ENCODE measurements at places on chromosomes 5 and 9. TPM values are rescaled to one million over a fixed set of nuclear protein-coding genes. Genes with fewer than 3 reads are reported as not detected.

- DNase-seq, result no peak
Measured at GRCh38 chr5:72938206-72938605, 17.6 kb upstream of the FCHO2 start.

ECM2 gene
- polyA plus RNA-seq, result 1.9 TPM

PCDHGA9 gene
- polyA plus RNA-seq, result 1.2 TPM

GGTA1 gene
- polyA plus RNA-seq, result not detected

- DNase-seq, result no peak
Measured at GRCh38 chr5:32325062-32325461, 12.3 kb upstream of the MTMR12 start.

DNA sequence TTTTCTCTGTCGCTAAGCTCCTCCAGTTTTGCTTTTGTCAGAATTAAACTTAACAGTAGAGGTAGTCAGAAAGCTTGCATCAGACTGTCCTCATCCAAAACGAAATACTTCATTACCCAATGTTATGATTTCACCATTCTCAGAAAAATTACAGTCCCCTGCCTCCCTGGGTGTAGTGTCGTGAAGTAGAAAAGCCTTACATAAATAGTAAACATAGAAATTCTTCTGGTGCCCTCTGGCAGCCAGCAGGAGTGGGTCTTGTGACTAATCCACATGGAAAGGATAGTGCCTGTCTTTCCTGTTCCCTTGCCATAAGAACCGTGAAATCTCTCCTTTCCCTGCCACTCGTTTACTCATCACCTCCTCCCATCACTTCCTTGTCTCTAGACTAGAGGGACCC, 230.6 kb downstream of the GNA14 start:
- peak; percentile 55 for DNase-seq

- DNase-seq, result no peak
Measured at GRCh38 chr5:107772418-107773310, 101.9 kb upstream of the EFNA5 start.

EIF4EBP3 gene
- 7.9 TPM for polyA plus RNA-seq

BASP1 gene
- 71.9 TPM for polyA plus RNA-seq

- no peak for DNase-seq
Measured at GRCh38 chr9:93132946-93133680, 938 bp downstream of the NINJ1 start.

DNA sequence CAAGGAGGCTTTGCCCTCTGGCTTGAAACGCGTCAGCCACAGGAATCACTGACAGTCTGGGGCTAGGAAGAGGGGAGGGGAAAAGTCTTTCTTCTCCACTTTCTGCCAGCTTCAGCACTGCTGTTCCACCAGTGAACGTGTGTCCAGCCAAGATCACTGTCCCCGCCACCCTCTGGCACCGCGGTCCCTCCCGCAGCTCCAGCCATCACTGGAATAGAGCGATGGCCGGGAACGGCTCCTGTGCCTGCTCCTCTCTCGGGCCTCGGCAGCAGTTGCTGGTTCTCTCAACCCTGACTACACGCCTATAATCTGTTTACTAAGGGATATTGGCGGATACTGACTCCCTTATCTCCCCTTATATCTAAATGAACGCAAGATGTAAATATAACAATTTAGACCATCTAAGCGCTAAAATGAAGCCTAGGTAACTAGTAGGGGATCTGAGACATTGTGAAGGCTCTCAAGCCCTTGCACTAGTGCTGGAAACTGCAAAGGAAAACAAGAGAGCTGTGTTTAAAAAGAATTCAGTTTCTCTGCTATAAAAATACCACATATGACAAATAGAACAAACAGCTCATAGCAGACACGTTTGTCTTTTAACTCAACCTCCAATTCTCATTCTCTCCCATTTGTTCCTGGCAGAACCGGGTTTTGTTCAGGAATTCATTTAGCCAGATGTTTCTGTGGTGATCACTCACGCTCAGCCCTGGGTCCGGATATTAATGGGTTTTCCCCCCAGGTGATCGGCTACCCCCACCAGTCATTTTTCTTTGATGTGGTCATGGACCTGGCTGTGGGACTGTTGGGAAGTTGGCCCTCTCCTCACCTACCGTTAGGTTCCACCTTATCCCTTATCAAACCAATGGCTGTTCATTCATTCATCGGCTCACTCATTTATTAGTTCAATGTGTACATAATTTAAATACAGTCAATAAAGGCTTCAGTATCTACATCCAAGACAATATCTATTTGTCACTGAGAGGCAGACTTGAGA, 149.8 kb downstream of the MED10 start:
- no peak for DNase-seq

- DNase-seq, result no peak
Measured at GRCh38 chr5:159102311-159102934, 2.7 kb upstream of the EBF1 start.

DNA sequence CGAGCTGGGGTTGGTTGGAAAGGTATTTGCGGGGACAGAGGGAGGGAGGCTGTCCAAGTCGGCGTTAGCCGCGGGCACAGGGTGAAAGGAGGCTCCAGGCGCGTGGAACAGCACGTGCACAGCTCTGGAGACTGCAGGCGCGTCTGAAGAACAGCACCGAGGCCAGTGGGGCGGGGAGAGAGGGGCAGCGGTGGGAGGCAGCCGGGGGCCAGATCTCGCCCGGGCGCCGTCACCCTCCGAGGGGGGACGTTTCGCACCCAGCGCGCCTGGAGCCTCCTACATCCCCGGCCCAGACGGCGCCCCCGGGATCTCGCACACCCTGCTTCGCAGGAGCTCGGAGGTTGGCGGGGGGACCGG, 79.6 kb downstream of the NTNG2 start:
- DNase-seq, result no peak

- no peak for DNase-seq
Measured at GRCh38 chr5:139468421-139468931, 2.3 kb upstream of the SMIM33 start.

ARHGEF37 gene
- polyA plus RNA-seq, result 0.92 TPM

MEGF9 gene
- polyA plus RNA-seq, result 1.1 TPM

TXNDC8 gene
- not detected for polyA plus RNA-seq

DNA sequence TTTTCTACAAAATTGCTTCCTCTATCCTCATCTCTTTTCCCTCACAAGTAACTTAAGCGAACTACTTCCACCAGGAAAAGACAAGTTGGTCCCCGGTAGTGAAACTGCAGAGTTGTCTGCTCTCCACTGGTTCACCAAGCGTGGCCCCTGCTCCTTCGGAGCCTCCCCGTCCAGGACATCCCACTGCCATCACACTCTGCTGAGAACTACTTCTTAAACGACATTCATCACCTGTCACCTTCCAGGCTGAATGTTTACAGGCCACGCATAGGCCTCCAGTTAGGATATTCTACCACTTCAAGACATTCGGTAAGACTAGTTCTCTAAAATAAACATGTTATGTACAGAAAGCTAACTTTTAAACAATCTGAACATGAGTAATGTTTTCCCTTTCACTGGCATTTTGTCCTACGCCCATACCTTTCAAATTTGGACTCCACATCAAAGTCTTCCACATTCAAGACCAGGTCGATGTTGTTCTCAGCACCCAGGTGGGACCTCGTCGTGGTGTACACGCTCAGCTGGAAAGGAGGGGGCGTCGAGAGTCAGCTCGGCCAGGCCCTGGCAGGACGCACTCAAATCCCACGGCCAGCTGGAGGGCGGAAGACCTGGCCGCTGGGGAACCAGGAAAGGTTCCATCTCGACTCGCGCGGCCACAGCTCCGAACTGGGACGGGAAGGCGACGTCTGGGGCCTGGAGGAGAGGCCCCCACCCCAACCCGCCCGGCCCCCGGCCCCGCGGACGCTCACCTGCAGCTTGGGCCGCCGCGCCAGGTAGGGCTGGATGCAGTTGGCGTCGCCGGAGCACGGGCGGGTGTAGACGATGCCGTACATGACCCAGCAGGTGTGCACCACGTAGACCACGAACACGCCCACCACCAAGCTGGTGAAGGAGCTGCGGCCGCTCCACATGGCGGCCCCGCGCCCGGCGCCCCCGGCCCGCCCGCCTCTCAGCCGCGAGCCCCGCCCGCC, 683 bp downstream of the CLPTM1L start:
- DNase-seq, result no peak

- no peak for DNase-seq
Measured at GRCh38 chr9:72537011-72537545, 15.7 kb downstream of the TMC1 start.

GRCh38 chr5:98705841-98706240, 67.6 kb upstream of the RGMB start:
- peak; percentile 6 for DNase-seq

- DNase-seq, result no peak
Measured at GRCh38 chr9:4425319-4426045, 64.8 kb upstream of the SLC1A1 start.

DNA sequence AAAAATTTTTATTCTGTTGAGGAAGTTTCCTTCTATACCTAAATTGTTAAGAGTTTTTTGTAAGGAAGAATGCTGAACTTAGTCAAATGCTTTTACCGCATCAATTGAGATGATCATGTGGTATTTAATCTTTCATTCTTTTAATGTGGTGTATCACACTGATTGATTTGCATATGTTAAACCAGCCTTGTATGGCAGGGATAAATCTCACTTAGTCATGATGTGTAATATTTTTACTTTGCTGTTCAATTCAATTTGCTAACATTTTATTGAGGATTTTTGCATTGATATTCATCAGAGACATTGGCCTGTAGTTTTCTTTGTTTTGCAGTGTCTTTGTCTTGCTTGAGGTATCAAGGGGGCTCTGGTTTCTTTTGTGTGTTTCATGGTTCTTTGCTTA, 125.3 kb upstream of the MEF2C start:
- no peak for DNase-seq

GRCh38 chr5:757931-758697, 26.4 kb downstream of the ZDHHC11B start:
- no peak for DNase-seq

DNA sequence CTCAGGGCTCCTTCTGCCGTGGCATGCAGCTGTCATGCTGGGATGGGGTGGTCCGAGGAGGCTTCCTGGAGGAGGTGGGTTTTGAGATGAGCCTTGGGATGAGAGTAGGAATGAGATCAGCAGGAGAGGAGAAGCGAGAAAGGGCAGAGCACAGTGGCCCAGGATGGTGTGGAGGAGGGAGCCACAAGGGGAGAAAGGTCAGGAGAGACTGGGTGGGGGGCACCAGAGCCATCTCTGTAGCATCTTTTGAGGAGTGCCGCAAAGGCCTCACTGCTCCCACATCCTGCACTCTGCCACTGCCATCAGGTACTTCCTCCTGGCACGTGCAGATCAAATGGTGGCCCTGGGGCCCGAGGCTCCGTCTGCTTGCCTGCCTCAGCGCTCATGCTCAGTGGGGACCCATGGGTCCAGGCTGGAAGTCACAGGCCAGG, 150.2 kb downstream of the MACROH2A1 start:
- no peak for DNase-seq

RELL2 gene
- polyA plus RNA-seq, result 3.7 TPM

GRCh38 chr5:136075466-136075891, 46.7 kb downstream of the TGFBI start:
- no peak for DNase-seq
